ENCODE measurements at places on chromosomes 4 and X.

DNA sequence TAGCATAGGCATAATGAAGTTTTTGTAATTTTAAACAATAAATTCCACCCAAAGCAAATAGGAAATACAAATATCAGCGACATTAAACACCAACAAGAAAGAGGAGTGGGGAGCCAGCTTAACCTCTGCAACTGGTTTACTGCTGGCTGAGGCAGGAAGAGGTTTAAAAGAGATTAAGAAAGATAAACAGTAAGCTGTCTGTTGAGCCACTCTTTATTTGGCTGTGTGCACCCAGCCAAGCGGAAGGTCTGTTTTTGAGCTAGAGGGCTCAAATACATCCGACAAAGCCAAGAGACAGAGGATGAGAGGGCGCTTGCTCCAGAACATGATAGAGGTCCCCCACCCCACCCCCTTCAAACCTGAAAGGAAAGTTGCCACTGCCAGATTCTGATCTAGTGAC lies 191.4 kb downstream of the MGST2 start:
- peak; percentile 61 for DNase-seq

GRCh38 chr4:72390409-72390808 lies 178.6 kb downstream of the ADAMTS3 start:
- DNase-seq: no peak

DNA sequence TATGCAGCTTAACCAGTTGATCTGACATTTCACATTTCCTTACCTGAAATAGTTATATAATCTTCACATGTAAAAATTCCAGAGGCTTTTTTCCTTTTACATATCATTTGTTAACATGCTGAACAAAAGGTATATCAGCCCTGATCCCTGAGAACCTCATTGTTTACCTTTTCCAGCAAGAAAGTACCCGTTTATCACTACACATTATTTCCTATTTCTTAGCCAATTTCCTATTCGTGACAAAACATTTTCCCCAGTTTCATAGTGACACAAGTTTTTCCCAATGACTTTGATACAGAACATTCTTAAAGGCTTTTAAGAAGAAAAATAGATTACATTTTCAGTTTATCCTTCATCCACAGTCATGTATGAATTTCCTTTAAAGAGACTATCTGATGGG lies 86.6 kb upstream of the DKK2 start:
- no peak for DNase-seq

- no peak for DNase-seq
Measured at GRCh38 chr4:131509521-131509920, 1639.6 kb upstream of the PCDH10 start.

GRCh38 chrX:17501746-17502145 lies 126.7 kb downstream of the NHS start:
- DNase-seq: no peak

DNA sequence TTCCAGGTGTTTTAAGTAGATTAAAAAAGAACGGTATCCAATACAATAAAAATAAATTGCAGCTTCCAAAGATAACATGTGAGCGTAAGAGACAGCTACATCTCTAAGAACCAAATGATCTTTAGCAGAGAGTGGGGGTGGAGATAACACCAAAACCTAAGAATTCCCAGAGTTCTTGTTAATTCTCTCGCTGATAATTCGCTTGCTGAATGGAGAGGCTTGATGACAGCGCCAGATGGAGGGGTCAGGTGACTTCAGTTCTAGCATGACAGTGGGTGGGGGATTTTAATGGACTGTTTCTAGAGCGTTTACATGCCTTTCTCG lies 2.3 kb downstream of the CLCN4 start:
- DNase-seq: no peak

DNA sequence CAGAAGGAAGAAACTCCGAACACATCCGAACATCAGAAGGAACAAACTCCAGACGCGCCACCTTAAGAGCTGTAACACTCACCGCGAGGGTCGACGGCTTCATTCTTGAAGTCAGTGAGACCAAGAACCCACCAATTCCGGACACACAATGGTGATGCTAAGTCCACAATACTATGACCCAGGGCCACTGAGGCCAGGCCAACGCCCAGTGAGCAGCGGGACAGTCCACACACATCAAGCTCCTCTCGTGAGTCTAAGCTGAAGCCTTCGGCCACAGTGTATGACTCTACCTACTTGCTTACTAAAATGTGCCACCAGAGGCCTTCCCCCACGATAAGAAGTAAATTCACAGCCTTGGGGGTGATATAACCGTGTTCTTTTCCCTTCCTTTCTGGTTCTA lies 10.2 kb upstream of the CDKN2AIP start:
- no peak for DNase-seq

DNA sequence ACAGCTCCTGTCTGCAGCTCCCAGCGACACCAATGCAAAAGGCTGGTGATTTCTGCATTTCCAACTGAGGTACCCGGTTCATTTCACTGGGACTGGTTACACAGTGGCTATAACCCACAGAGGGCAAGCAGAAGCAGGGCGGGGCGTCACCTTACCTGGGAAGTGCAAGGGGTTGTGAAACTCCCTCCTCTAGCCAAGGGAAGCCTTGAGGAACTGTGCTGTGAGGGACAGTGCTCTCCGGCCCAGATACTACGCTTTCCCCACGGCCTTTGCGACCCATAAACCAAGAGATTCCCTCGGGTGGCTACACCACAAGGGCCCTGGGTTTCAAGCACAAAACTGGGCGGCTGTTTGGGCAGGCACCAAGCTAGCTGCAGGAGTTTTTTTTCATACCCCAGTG lies 218.9 kb downstream of the PPP3CA start:
- no peak for DNase-seq

DNA sequence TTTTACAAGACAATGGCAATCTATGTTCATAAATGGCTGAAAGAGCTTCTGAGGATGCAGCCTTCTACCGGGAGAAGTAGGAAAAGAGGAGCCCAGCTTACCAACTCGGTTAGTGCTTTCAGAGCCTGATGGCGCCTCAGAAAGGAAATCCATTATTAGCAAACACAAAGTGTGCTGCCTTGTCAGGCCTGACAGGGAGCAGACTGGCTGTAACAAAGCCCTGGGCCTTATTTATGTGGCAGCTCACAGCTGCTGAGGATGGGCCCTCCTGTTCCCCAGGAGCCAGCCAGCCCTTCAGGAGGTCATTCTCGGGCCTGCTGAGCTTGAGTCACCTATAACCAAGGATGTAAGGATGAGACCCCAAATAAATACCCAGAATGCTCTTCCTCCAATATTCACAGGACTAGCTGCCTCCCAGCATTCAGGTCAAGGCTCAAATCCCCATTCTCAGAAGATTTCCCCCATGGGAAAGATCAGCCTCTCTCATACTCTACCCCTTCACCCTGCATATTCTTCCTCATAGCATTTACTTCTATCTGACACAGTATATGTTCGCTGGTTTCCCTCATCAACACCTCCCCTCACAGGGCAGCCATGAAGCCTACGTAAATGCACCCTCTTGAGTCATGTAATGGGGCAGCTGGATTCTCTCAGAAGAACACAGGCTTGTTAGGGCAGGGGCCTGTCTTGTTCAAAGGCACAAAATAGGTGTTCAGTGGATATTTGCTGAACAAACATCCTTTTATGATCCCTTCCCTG lies 227.0 kb upstream of the RASGEF1B start:
- no peak for DNase-seq

- DNase-seq: no peak
Measured at GRCh38 chr4:152087335-152087734, 326.5 kb upstream of the GATB start.

DNA sequence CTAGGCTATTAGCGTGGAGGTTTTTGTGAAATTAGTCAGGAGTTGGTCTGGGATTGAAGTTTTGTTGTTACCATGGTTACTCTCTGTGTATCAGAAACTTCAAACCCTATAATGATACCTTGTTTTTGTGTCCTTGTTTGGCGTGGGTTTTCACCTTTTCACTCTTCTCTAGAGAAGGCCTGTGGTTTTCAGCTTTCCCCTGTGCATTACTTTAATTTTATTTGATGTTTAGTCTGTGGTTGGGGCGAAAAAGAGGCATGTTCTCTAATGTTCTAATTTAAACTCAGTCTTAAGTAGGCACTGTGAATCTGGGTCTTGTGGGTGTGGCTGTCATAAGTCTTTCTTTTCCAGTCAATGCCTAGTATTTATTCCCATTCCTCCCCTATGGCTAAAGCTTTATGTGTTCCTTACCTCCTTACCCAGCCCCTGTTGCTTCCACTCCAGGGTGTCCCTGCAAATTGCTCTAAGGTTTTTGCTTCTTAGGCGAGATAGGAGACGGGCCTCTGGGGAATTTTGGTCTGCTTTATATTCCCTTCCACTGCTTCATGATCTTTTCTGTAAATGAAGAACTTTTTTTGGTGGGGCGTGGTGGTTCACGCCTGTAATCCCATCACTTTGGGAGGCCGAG lies 326.3 kb upstream of the ZCCHC13 start:
- DNase-seq: no peak

DNA sequence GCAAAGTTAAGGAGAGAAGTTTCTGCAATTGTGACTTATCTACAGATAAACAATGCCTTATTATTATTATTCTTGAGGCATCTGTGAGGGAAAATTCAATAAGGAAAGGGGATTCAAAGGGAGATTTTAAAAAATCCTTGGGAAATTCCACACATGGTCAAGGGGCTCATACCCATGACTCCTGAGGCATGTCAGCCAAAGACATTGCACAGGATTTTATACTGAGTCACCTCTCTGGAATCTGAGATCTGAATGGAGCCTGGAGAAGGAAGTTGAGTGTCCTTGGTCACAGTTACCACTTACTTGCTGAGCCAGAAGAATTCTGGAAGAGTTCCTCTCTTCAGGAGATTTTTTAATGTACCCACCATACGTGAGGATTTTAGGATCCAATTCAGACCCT lies 14.4 kb upstream of the CXCL8 start:
- DNase-seq: no peak

DNA sequence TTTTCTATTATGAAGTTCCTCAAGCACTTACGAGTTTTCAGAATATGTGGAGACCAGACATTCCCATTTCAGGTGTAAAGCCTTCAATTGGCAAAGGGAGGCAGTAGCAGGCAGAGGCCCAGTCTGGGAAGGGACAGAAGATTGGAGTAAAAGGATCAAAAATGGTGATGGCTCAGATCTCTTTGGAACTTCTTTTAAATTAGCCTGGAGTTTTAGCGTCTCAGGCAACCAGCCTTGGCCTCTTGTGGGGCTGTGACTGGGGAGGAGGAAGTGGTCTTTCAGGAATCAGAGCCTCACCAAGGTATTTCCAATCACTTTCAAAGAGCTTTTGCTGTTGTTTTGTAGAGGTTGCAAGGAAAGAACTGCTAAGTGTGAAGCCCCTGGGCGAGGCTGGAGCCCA lies 239.1 kb downstream of the FRAS1 start:
- no peak for DNase-seq

DNA sequence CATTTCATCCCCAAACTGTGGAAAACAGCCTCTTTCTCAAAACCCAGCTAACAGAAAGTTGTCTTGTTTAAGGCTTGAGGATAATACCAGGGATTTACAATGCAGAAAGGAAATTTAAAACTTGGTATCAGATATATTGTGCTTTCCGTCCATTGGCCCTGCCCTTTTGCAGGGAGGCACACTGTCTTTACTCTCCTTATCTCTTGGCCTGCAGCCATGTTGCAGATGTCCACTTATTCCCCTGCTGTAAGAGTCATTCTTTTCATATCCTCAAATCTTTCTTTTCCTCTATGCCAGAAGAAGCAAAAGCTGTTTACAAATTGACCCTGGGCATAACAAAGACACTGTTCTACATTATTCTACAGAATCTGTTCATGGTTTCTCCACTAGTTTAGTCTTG lies 75.6 kb upstream of the DYNLT3 start:
- no peak for DNase-seq

DNA sequence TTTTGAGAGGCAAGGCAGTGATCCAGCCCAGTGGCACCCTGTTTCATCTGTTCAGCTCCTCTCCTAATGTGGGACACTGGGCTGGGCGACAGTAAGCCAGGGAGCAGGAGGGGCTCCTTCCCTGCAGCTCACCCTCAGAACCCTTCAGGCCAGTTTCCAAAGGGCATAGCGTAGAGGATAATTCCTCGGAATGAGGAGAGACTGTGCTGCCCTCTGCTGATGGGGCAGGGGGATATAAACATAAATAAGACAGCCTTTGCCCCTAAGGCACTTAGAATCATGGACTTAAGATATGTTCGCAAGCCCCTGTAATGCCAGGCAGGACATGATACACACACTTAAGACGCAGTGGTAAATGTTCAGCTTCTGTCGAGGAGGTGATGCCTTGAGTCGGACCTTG lies 27.9 kb upstream of the ZNF185 start:
- no peak for DNase-seq

DNA sequence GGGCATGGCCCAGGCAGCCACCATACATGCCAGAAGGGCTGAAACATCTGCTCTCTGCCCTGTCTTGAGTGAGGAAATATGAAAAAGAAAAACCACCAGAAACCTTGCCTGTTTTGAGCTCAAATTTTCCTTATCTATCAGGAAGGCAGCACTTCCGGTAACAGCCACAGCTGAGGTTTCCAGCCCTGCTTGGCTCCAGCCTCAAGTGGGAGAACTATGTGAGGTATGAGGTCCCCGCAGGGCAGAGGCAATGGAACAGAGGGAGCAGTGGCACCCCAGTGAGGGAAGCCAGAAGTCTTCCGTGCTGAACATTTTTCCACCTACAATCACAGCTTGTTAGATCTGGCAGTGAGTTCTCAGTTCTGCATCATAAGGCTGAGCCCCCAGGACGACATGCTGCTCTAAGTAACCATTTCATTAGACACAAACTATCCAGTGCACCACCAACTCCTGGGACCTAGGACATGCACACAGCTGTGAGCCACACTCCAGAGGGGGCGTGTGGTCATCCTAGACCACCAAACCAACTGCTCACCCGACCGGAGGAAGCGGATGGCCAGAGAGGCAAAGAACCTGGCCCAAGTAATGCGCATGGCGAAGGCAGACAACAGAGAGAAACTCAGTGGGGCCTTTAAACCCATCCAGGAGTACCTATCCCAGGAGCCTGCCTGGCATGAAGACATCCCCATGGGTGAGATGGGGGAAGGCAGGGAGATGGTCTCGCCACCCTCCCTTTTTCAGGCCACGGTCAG lies 22.6 kb downstream of the WDR1 start:
- no peak for DNase-seq

DNA sequence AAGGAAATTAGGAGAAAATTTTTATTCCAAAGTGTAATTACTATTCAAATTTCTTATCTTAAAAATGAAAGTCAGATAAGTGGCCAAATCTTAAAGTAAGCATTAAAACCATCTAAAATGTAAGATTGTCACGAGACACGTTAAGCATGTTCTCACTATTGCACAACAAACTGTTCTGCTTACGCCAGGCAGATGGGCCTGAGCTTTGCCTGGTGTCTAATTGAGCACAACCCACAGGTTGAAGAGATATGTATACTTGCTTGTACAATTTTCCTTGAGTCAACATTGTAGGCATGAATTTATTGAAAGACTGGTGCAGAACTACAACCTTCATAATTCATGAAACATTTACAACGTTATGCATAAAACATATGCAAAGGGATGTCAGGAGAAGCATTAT lies 3.9 kb downstream of the RNF128 start:
- DNase-seq: no peak

- DNase-seq: no peak
Measured at GRCh38 chr4:71198958-71199357, 139.9 kb upstream of the SLC4A4 start.

DNA sequence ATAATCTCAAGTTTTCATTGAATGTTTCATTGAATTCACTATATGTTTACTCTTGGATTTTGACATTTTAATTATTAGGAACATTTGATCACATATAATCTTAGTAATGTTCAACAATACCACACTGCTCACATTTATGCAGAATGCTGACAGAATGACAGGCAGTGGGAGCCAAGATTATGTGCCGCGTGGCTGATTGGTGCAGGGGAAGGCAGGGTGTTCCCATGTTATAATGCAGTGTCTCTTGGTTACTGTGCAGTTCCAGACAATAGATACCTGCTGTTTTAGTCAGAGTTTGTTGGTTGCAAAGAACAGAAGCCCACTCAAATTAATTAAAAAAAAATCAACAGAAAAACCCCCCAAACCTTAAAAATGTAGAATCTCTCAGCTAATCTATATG lies 33.0 kb downstream of the FHIP1A start:
- DNase-seq: no peak
